Effector memory CD8-positive, alpha-beta T cell (primary cell): ENCODE measurements at places on chromosomes 6 and 20.

DNA sequence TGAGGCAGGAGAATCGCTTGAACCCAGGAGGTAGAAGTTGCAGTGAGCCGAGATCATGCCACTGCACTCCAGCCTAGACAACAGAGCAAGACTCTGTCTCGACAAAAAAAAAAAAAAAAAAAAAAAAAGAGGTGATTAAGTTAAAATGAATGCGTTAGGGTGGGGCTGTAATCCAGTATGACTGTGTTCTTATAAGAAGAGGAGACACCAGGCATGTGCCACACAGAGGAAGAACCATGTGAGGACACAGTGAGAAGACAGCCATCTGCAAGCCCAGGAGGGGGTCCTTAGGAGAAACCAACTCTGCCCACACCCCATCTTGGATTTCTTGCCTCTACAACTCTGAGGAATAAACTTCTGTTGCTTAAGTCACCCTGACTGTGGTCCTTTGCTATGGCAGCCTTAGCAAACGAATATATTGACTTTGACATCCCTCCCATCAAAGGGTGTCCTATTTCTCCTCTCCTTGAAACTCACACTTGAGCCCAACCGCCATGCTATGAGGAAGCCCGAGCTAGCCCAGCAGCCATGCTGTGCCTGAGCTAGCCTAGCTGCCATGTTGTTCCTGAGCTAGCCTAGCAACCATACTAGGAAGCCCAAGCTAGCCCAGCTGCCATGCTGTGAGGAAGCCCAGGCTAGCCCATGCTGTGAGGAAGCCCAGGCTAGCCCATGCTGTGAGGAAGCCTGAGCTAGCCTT is 15.8 kb upstream of the PPP1R16B start:
- no peak for DNase-seq

- DNase-seq, result peak; percentile 23
Measured at GRCh38 chr6:136723780-136724179, 68.5 kb downstream of the MAP3K5 start.

GRCh38 chr6:117118490-117118889 is 146.9 kb upstream of the VGLL2 start:
- DNase-seq, result no peak

GRCh38 chr6:46815130-46815529 is 21.9 kb downstream of the MEP1A start:
- no peak for DNase-seq

GRCh38 chr6:48671505-48671904 is 560.5 kb upstream of the PTCHD4 start:
- no peak for DNase-seq

- no peak for DNase-seq
Measured at GRCh38 chr6:147287869-147288271, 83.7 kb downstream of the STXBP5 start.

- DNase-seq, result no peak
Measured at GRCh38 chr20:32960849-32961731, 43.1 kb downstream of the SUN5 start.

DNA sequence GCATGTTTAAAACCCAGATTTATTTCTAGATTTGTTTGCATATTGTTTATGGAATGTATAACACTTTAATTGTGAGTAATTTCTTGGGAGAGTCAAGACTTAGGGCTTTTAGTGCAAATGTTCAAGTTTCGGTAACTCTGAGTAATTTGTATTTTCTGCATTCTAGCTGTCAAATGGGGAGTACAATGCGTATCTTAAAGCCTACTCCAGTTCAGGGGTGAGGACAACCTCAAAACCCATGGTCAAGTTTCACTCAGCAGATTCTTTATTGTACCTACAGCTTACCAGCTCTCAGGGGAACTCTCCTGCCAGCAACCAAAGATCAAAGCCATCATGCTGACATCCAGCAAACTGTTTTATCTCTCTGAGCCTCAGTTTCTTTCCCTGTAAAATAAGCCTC is 458.6 kb upstream of the JARID2 start:
- no peak for DNase-seq

- no peak for DNase-seq
Measured at GRCh38 chr6:127446356-127446755, 12.8 kb downstream of the KIAA0408 start.

- DNase-seq, result peak; percentile 88
Measured at GRCh38 chr20:34876406-34877282, at the start of gene ACSS2. ACSS2 (plus strand) TSS chr20:34876612; CDS start chr20:34876646, 34 bp downstream.

DNA sequence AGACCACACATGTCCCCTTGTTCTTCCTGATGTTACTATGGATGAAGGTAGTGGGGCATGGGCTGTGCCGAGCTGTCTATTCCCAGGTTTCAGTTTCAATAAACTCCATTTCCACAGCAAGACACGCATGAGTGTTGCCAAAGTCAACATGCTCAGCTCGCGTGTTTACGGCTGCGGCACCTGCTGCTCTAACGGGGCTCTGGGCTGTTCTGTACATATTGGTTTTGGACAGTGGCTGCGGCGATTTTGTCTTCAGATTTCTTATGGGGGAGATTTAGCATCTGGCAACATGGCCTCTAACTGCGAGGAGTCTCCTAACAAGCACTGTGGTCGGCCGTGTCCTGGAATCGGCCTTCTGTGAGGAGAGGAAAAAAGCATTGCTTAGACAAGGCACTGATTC is 58.6 kb downstream of the TMEM242 start:
- DNase-seq, result no peak

DNA sequence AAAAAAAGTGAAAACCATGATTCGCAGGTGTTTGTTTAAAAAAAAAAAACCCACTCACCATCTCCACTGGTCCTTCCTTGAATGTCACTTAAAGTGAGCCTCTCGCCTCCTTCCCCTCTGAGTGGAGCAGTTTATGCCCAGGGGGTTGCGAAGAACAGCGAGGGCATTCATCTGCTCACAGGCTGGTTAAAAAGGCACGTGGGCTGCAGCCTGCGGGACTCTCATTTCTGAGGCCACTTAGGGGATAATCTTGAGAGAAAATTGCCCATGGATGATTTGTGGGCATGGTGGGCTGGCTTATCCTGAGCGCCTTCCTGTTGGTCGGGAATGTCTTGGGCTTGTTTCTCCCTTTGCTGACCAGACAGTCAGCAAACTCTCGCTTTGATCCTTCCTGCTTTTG is 18.9 kb downstream of the BCAS4 start:
- DNase-seq, result no peak

DNA sequence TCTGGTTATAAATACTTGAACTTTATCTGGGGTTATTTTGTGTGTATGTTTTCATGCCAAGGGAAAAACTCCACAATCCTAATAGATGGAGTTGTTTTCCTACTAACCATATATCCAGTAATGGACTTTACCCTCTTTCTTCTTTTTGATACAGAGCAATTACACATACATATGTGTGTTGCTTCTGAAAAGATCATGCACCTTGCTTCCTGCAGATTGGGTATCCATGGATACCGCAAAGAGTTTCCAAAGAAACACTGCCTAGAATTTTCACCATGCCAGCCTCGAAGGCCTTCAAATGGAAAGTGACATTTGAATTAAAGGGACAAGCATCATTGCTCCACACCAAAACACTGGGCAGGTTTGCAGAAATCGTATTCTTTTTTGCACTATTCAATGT is 26.8 kb downstream of the HDDC2 start:
- DNase-seq, result no peak

DNA sequence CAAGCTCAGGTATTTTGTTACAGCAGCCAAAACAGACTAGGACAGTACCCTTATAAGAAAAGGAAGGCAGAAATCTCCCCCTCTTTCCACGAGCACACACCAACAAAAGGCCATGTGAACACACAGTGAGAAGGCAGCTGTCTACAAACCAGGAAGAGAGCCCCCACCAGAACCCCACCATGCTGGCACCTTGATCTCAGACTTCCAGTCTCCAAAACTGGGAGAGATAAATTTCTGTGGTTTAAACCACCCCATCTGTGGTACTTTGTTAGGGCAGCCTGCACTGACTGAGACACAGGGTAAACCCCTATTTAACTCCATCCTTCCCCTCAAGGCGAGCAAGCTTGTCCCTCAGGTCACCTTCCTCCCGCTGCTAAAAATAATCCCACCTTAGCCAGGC is 475.8 kb upstream of the JARID2 start:
- DNase-seq, result no peak

DNA sequence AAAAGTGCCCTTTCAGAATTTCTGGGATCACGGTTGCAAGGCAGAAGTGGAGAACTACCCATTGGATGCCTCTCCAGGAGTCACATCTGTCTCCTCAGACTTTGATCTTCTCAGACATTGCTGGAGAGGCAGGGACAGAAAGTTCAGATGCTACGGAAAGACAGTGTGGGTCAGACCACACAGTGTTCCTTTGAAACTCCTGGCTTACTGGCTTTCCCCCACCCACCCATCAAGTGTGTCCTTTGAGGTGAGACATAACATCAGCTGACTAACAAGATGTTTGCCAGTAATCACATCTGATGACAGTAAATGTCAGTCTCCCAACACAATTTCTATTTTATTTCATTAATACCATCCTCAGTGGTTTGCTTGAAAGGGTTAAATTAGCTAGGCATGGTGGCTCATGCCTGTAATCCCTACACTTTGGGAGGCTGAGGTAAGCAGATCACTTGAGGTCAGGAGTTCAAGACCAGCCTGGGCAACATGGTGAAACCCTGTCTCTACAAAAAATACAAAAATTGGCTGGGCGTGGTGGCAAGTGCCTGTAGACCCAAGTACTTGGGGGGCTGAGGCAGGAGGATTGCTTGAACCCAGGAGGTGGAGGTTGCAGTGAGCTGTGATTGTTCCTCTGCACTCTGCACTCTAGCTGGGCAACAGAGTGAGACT is 67.2 kb upstream of the SNX9 start:
- DNase-seq, result no peak

GRCh38 chr20:2282181-2282580 is 13.6 kb upstream of the TGM3 start:
- DNase-seq, result no peak

DNA sequence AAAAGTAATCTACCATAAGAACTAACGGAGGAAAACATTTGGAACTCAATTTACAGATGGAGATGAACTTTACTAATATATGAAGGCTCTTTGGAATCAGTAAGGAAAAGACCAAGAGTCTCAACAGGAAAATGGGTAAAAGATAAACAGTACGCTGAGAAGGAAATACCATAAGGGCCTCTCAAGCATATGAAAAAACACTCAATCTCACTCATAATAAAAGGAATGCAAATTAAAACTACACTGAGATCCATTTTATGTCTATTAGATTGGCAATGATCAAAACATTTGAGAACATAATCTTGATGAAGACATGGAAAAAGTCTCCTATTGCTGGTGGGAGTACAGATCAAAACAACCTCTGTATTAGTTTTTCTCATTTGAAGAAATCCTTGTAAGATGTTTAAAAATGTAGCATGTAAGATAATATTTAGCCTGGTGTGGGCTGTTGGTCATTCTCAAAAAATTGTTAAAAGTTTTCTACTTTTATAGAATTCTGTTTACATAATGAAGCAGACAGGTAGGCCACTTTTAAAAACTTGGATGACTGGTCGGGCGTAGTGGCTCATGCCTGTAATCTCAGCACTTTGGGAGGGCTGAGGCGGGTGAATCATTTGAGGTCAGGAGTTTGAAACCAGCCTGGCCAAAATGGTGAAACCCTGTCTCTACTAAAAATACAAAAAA is 14.5 kb downstream of the REV3L start:
- DNase-seq, result no peak

GRCh38 chr20:51884561-51884960 is 82.2 kb upstream of the SALL4 start:
- DNase-seq, result no peak

DNA sequence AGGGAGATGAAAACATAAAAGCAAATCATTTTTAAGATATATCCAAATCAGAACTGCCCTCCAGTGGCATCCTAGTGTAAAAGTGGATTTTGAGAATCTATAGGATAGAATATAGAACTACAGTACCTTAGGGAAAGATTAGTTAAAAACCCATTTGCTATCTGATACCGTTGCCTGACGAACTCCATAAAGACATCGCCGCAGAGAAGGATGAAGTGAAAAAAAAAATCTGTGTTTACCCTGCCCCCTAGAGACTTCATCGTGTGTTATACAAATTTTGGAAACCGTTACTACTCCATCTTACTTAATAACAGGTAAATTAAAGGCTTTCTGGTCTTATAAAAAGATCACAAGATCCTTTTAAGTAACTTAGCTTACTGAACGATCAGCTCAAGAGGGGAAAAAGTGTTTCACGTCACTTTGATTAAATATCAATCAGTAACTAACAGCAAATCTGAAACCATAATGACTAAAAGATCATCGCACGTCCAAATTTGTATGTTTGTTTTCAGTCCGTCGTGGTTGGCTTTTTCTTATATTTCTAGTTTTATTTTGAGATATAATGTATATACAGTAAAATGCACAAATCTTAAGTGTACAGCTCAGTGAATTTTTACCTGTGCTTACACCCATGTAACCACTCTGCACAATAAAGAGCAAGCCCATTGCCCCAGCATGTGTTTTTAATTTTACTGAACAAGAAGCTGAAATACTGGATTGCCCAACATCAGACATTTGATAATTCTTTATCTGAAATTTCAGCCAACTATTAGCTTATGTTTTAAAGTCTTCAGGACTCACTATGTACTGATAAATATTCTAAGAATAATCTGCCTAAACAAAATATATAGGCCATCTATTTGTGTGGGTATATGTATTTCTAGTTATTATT is 881 bp upstream of the MCM3 start:
- DNase-seq, result peak; percentile 10

DNA sequence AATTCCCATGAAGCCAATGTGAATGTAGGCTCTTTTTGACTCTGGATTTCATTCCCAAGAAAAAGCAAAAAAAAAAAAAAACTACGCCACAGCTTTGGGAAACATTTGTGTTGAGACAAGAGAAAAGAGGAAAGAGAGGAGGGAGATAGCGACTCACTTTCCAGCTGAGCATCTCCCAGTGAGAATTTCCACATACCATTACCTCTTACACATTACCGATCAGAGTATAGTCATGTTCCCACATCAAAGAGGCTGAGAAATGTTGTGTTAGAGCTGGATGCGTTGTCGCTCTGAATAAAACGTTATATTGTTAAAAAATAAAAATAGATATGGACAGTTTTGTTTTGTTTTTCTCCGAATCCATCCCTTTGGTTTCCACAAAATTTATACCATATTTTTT is 1019.3 kb upstream of the ADGRB3 start:
- DNase-seq, result no peak

GRCh38 chr6:142935553-142936517 is 9.1 kb downstream of the HIVEP2 start:
- peak; percentile 40 for DNase-seq

DNA sequence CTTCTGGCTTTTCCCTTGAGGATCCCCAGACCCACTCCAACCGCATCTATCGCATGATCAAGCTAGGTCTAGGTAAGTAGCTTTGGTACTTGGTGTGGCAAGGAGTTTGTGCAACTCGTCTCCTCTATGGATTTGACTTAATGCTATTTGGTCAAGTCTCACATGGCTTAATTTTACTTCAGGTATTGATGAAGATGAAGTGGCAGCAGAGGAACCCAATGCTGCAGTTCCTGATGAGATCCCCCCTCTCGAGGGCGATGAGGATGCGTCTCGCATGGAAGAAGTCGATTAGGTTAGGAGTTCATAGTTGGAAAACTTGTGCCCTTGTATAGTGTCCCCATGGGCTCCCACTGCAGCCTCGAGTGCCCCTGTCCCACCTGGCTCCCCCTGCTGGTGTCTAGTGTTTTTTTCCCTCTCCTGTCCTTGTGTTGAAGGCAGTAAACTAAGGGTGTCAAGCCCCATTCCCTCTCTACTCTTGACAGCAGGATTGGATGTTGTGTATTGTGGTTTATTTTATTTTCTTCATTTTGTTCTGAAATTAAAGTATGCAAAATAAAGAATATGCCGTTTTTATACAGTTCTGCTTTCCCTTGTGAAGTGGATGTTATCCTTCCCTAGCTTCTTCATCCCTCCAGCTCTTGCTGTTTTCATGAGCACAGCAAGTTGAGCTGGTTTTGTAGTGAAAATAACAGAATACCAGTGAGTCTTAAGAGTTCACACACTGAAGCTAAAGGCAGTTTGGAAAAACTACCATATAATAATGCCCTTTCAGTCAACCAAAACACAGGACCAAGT is 3.8 kb downstream of the SLC35B2 start:
- DNase-seq, result peak; percentile 64
